ENCODE measurements at places on chromosomes 1 and 21.

DNA sequence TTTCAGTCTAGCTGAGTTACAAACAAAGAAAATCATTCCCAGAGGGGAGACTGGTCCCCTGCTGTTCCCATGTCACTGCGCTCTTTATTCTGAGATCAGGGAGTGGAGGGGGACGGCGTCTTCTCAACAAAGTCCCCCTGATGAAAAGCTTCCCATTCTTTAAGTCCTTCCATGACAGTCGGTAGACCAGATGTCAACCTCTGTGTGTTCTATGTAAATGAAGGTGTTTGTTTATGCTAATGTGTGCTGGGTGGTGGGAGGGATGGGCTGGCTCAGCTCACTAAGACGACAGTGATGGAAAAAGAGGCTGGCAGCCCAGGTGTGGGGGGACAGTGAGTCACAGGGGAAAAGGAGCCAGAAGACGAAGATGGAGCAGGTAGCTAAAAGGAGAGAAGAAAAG is 148.2 kb upstream of the KLHDC7A start:
- DNase-seq = no peak

DNA sequence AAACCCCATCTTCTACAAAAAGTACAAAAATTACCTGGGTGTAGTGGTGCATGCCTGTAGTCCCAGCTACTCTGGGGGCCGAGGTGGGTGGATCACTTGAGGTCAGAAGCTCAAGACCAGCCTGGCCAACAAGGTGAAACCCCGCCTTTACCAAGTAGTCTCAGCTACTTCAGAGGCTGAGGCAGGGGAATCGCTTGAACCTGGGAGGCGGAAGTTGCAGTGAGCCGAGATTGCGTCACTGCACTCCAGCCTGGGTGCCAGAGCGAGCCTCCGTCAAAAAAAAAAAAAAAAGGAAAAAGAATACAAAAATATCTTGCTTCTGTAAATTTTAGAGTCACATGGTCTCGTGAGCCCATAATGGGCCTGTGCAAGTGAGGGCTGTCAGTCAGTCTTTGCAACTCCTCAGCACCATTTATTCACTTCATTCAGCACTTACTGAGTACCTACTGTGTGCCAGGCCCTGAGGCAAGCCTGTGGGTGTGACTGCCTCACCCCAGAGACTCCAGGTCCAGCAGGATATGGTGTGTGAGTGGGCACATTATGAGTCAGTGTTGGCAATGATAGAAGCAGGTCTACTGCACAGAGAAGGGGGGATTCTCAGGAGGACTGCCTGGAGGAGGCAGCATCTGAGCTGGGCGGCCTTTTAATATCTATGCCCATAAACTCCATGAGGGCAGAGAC is 46.8 kb upstream of the TARDBP start:
- no peak for DNase-seq

GRCh38 chr1:68175621-68176398 is 56.5 kb downstream of the WLS start:
- no peak for DNase-seq

- DNase-seq = peak; percentile 36
Measured at GRCh38 chr1:153677718-153678518, 570 bp upstream of the NPR1 start.

GRCh38 chr1:168792592-168793125 is 63.7 kb upstream of the DPT start:
- no peak for DNase-seq

- no peak for DNase-seq
Measured at GRCh38 chr1:39776400-39776713, 5.2 kb upstream of the OXCT2 start.

Measured in NCI-H187 (cell line).